LoVo (cell line): ENCODE measurements at places on chromosomes 2 and 18.

DNA sequence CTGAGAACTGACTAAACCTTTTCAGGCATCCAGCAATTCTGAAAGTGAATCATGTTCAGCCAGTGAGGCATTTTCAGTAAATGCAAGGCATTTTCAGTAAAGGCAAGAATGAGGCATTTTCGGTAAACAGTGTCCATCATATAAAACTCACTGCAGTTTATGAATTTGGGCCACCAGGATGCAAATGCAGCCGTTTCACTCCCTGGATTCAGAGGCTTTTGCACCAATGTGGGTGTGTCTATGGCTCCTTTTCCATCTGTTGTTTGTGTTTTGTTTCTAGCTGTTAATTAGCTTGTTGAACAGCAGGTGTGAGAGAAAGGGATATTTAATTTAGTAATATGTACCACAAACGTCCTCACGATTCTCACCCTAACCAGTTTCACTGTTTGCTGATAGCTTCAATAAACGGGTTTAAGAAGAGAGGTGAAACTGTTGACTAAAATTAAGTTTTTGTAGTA is 116.3 kb upstream of the PGAP1 start:
- no peak for DNase-seq

GRCh38 chr2:147001061-147001460 is 843.8 kb upstream of the ACVR2A start:
- no peak for DNase-seq

GRCh38 chr2:5539282-5540165 is 152.7 kb upstream of the SOX11 start:
- DNase-seq: no peak

GRCh38 chr2:225515033-225515432 is 115.5 kb downstream of the NYAP2 start:
- no peak for DNase-seq

DNA sequence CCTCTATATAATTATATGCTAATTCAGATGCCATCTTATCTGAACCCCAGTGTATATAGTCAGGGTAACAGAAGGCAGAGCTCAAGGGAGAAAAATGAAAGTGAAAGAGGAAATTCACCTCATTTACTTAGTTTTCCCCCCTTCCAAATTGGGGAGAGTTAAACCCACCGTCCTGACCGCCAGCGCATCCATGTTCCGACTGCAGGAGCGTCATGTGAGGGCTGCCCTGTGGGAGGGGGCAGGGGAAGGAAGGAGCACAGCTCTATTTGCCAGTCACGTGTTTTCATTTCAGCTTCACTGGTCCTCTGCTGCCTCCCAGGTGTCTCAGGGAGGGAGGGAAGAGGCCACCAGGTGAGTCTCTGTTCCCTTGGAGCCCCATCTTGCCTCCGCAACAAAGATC is 13.2 kb downstream of the CNNM4 start:
- no peak for DNase-seq

DNA sequence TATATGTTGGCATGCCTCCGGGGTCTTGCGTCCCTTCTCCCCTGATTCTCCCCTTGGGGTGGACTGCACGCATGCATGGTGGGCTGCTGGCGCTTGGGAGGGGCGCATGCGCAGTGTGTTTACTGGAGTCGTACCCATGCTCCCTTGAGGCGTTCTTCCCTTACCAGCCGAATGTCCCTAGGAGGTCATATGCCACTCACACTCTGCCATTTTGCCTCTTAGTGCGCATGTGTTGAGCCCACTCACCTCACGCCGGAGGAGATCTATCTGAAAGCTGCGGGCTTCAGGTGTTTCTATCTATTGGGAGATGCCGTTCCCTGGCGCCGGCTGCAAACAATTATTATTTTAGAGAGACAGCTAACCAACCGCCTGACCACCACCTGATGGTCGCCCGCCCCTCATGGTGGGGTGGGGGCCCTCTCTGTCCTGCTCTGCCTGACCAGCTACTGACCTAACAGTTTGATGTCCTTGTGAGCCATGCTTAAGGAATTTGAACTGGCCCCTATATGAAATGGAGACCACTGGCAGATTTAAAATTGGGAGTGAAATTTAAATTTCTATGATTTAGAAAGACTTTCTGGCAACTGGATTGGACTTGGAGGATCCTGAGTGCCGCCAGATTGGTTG is 179.6 kb downstream of the RNF144A start:
- no peak for DNase-seq

DNA sequence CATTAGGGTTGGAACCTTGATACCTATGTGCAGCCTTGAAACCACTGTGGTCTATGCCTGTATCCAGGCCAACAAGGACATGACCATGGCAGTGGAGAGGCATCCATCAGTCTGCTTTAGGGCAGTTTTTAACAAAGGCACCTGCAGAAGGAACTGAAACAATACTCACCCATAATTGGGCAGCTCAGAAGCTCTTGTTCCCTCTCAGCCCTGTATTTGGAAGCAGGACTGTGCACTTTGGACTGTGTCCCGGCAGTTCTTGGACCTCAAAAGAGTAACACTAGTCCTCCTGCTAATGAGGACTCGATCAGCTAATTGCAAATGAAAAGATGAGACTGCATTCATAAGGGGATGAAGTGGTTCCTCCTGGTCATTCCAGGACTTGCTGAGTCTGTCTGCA is 500.2 kb upstream of the TNP1 start:
- no peak for DNase-seq

GRCh38 chr2:71064110-71064611 is 4.3 kb upstream of the NAGK start:
- no peak for DNase-seq
